ENCODE measurements at places on chromosomes 1 and 21. TPM values are rescaled to one million over a fixed set of nuclear protein-coding genes. Genes with fewer than 3 reads are reported as not detected.

Gene GJA8
- polyA plus RNA-seq, result not detected

Gene NBPF12
- polyA plus RNA-seq, result 13.1 TPM

Gene PLPP3
- 95.5 TPM for polyA plus RNA-seq

Gene CELA3A
- 0.52 TPM for polyA plus RNA-seq

Gene FAM177B
- polyA plus RNA-seq, result 0.25 TPM

Gene TTC13
- 20.1 TPM for polyA plus RNA-seq

Gene RGS18
- polyA plus RNA-seq, result 0.95 TPM

Gene ITLN2
- not detected for polyA plus RNA-seq

Gene ECM1
- polyA plus RNA-seq, result 3.2 TPM

Gene WNT2B
- 4.7 TPM for polyA plus RNA-seq

Gene KIF21B
- 0.73 TPM for polyA plus RNA-seq

DNA sequence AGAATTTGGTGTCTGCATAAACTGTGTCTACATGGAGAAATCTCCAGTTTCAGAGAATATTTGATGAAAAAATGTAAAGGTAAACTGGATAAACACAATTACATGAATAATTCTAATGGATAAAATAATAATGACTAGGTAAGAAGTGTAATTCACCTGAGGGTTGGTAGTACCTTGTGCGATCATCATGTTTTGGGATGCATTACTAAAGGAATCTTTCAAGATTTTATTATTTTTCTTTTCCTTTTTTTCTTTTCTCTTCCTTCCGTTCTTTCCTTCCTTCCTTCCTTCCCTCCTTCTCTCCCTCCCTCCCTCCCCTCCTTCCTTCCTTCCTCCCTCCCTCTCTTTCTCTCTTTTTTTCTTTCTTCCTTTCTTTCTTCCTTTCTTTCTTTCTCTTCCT lies 818.7 kb downstream of the LTN1 start:
- DNase-seq, result no peak

DNA sequence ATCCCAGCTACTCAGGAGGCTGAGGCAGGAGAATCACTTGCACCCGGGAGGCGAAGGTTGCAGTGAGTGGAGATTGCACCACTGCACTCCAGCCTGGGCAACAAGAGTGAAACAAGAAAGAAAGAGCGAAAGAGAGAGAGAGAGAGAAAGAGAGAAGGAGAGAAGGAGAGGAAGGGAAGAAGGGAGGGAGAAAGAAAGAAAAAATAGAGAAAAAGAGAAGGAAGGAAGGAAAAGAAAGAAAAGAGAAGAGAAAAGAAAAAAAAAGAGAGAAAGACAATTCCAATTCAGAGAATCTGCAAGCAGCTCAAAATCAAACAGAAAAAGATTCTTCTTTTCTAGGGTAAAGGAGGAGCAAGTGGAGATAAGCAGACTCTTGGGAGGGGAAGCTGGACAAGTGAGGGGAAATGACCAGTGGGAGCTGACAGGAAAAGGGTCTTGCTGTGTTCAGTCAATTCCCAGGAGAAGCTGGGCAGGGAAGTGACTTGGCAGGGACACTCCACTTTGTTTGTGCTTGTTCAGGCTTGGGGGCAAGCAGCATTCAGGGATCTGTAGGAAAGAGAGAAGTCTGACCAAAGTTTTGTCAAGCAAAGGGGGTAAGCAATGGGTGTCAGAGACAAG lies 3.6 kb upstream of the CAPN2 start:
- no peak for DNase-seq

DNA sequence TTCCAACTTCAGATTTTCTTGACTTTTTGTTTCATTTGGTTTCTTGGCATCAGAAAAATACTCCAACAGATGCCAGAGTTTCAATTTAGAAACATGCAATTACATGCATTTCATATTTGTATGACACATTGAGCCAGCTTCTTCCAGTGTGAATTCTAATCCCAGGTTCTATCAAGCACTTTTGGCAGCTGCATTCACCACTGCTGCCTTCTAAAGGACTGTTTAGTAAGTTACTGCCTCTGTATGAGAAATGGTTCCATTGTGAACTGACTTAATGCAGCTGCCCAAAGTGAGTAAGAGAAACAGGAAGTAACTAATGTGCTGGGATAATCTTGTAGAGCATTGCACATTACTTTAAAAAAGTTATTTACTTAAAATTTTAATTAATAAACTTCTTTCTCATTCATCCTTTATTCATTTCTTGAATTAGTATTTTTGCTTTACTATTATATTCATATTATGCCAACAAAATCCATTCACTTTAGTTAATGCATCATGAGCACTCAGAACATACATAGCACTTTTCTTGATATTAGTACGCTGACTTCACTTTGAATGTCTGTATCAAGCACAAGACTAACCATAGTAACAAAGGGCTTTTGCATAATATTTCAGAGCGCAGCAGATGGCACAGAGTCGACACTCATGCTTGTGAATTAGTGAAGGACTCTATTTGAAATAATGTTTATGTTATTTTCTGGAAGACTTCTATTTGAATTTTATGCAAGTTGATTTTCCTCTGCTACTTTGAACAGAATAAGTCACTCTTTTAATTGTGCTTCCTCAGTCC lies 9.8 kb downstream of the RGS18 start:
- DNase-seq, result no peak

DNA sequence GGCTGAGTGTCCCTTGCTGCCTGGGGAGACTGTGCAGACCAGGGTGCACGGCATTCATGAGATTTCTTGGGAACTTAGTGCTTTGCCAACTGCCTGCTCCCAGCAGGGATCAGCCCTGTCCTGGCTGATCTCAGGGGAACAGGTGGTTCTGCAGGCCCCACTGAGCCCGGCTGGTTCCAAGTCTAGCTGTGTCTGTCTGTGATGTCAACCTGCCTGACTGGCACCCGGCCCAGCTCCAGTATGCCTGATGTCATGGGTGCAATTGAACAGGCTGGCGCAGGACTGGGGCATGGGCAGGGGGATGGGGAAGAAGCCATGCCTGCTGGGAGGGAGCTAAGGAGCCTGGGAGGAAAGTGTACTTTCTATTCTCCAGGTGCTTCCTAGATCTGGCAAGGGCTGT lies 227.1 kb downstream of the GRIK3 start:
- no peak for DNase-seq

- DNase-seq, result no peak
These were observed 11.7 kb downstream of the STUM start for GRCh38 chr1:226560243-226560642.

DNA sequence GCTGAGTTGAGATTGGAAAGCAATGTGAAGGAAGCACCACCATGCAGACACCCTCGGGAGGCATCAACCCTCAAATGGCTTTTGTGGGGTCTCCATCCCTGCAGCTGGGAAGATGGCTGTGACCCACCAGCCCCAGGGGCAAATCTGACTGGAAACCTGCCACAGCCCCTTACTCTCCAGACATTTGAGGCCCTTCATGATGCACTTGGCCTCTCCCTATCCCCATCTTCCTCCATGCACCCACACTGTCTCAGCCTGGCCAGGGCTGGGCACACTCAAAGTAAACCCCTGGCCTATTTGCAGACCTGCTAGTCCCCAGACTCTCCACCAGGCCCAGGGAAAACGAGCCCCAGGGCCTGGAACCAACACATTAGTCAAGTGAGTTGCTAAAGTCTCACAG lies 205.2 kb downstream of the MATN1 start:
- no peak for DNase-seq

- DNase-seq, result no peak
These were observed 62.7 kb downstream of the PLPP3 start for GRCh38 chr1:56516539-56517252.

DNA sequence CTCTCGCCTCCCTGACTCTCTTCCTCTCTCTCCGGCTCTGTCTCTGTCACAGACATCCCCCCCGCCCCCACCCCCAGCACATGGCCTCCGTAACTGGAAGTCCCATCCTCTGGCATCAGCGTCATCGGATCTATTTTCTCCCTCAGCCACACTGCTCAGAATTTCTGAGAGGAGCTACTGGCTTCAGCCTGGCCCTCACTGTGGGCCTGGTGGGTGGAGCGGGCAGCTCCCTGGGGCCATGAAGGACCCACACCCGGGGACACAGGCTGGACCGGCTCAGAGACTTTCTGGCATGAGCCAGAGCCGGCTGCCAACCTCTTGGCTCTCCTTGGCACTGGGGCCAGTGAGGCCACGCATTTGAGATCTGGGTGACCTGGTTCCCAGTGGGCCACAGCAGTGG lies 61.2 kb upstream of the CASZ1 start:
- no peak for DNase-seq

GRCh38 chr1:48761411-48761810 lies 15.3 kb downstream of the BEND5 start:
- no peak for DNase-seq

DNA sequence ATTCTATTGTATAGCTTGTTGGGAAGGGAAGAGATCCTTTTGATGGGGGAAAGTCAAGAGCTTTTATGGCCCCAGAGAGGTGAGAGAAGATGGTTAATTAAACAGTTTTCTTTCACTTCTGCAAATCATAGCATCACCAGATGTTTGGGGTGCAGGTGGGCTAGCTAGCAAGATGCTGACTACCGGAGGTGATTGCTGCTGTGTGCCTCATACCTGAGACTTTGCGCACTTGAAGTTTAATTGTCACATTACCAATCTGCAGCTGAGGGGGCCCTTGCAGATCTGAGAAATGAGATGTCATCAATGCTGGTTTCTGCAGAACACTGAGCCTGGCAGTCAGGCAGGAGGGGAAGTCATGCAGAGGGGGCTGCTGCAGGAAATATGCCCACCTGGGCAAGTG lies 73.9 kb downstream of the SNRPE start:
- no peak for DNase-seq

DNA sequence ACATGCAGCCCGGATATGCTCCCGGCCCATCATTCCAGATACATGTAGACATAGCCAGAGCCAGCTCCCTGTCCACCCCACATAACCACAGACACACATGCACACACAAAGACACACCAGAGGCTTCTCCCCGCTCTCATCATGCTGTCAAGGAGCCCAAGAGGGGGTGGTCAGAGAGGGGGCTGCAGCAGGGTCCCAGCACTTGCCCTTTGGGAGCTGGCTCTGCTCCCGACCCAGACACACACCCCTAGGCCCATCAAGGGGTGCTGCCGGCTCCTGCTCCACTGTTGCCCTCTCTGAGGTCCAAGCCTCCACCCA lies 2.6 kb downstream of the PTAFR start:
- no peak for DNase-seq

DNA sequence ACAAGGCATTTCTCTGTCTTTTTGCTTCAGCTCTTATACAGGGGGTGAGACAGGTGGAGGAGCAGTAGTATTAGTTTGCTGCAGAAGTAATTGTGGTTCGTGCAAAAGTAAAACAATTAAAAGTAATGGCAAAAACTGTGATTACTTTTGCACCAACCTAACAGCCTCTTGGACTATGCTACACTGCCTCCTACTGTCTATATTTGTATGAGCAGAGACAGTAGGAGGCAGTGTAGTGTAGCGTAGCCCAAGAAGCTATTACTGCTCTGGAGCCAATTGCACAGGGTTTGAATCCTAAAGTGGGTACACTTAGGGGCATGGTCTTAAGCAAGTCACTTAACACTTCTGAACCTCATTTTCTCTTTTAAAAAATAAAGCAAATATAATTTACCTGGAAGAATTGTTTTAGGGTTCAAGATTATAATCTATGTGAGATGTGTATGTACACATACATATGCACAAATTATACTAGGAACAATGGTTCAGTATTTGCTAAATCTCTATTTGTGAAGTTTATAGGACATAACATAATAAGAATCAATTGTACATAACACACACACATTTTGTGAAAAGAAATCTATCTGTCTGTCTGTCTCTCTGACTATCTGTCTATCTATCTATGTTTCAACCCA lies 103.8 kb downstream of the BRINP3 start:
- DNase-seq, result no peak

- DNase-seq, result no peak
These were observed 761 bp upstream of the PAX7 start for GRCh38 chr1:18629659-18630510.

GRCh38 chr1:206898089-206898914 lies 1.1 kb downstream of the IL24 start:
- DNase-seq, result no peak

DNA sequence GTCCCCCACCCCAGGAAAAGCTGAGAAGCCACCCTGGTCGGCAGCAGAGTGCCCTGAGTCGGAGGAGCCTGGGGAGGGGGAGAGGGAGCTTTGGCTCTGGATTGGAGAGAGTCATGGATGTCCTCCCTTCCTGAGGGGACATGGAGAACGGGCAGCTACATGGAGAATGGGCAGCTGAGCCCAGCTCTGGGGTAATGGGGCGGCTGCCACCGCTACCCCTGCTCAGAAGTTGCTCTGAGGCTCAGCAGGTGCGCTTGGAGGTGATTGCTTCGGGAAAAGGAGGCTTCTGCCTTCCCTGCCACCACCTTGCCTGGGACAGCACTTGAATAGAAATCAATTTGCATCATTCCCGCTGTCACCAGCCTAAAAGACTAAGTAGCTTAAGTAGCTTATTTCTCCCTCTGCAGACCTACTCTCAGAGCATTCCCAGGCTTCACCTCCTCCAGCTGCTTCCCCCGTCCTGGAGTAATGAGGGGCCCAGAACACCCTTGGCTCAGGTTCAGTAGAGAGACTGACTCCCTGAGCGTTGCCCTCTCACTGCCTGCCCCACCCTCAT lies 8.3 kb downstream of the DISP3 start:
- DNase-seq, result no peak

GRCh38 chr21:24714646-24715200 lies 892.6 kb downstream of the MRPL39 start:
- no peak for DNase-seq

- DNase-seq, result no peak
These were observed 22.7 kb downstream of the MAB21L3 start for GRCh38 chr1:116133696-116134475.

GRCh38 chr21:38134084-38134873 lies 122.5 kb upstream of the KCNJ15 start:
- no peak for DNase-seq

DNA sequence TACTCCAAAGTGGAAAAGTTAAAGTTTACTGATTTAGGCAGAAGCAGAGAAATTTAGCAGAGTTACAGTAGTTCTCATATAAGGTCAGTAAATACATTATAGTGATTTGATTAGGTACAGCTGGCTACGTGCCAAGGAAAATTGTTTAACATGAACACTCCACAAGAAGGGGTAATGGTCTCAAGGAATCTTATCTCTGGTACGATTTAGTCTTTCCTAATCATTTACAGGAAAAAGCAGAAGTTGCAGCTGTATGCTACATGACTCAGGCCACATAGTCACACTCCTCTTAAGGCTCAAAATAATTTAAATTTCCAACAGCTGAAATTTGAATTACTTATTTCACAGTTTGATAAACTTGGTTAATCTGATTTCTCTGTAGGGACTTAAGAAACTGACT lies 36.9 kb upstream of the OR2B11 start:
- no peak for DNase-seq

- DNase-seq, result no peak
These were observed 156.7 kb upstream of the NEGR1 start for GRCh38 chr1:72439036-72439435.

GRCh38 chr1:94783342-94784189 lies 36.6 kb upstream of the SLC44A3 start:
- no peak for DNase-seq

- peak; percentile 19 for DNase-seq
These were observed 155.7 kb upstream of the BEND5 start for GRCh38 chr1:48932366-48932765.

DNA sequence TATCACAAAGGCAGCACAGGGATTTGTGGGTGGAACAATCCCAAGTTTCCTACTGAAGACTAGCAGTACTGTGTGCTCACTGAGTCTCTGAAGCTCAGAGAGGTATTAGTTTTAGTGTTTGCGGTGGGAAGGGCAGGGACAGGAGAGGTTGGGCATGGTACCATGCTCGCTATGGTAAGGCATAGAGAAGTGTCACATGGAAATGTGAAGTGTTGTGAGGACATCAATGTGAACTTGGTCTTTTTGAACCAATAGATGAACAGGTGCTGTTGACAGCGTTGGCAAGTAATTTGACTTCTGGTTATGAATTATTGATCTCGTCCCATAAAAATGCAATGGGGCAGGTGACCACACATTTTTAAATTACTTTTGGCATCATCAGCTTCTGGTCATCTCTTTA lies 55.8 kb upstream of the ADAMTS1 start:
- DNase-seq, result no peak

Data from forelimb muscle (tissue), 1 donor.